NCI-H1436 treated with DMSO at 0.1 percent for 48 hours (cell line): ENCODE measurements at places on chromosomes 4 and X.

DNA sequence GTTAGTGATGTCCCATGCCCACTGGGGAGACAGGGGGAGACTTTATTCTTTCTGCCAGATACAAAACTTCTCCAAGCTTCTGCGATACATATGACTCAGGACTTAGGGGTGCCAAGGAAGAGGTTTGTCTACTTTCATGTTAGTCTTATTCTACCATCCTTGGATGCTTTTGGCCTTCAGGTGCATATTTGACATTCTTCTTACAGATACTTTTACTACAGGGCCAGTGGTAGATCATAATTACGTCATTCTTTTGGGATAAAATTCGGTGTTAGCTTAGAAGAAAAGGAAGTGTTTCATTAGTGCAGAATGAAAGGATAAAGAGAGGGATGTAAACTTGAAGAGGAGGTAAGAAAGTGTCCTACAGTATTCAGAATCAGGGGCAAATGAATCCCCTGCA lies 245.2 kb downstream of the THOC2 start:
- no peak for DNase-seq

GRCh38 chrX:134737061-134737460 lies 78.8 kb upstream of the PLAC1 start:
- no peak for DNase-seq

DNA sequence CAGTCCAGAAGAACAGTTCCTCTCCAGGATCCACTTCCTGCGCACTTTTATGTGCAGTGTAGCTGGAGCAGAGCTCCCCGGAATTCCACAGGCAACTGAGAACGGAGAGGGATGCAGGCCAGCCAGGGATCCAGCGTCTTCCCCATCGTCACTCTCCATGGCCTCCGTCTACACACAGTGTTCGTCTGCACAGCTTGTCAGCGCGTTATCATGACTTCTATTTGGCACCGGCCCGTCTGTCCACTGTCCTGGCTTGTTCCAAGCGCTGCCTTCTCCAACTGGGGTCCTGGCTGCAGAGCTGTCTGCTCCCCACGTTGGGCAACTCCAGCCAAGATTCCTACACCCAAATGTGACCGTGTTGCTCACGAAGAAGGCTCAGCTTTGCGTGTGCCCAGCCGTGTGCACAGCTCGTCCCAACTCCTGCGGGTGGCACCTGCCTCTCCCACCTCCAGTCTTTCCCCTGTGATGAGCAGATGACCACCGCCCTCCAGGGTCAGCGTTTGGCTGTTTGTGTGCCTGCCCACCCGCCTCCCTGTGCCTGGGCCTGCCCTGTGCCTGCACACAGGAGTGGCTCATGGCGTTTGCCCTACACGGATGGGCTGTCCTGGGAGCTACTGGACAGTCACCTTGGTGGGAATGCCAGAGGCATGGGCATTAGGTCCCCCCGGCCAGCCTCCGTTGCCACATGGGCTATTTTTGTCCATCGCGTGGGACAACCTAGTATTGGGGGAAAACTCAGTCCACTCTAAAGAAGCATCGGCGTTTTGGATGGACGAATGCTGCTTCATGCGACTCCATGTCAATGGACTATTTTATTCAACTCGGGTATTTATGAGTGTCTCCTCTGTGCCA lies 2.2 kb upstream of the CTBP1 start:
- DNase-seq, result no peak

DNA sequence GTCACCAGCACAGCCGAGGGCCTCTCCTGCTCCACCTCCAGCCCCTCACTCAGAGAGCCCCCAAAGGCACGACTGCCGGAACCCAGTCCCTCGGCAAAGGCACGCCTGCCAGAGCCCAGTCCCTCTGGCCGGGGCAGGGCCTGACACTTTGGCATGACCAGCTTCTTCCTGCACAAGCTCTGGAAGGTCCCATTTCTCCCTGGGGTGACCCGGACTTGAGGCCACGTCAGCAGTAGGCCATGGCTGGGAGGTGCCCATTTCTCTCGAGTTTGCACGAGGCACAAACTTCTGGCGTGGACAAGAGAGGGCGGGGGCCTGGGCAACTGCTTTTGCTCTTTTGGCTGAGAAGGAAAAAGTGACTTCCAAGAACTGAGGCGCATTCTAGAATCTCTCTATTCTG lies 62.2 kb upstream of the GPR78 start:
- DNase-seq, result no peak

GRCh38 chr4:41477181-41477905 lies 60.6 kb upstream of the LIMCH1 start:
- no peak for DNase-seq

DNA sequence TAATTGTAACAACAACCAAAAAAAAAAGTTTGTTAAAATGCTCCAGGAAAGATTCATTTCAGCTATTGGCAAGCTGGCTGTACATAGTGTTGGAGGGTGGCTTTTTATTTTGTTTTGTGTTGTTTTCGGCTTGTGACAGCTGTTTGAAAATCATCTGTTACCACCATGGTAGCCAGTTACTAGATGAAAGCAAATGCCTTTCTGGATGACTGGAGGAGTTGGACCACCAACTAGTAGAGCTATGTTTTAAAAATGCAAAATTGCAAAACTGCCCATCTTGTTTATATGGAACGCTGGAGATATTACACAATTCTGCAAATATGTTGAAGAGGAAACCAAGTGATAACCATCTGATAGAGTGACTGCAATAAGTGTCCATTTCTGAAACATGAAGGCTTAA lies 53.2 kb upstream of the TNIP3 start:
- DNase-seq, result no peak

DNA sequence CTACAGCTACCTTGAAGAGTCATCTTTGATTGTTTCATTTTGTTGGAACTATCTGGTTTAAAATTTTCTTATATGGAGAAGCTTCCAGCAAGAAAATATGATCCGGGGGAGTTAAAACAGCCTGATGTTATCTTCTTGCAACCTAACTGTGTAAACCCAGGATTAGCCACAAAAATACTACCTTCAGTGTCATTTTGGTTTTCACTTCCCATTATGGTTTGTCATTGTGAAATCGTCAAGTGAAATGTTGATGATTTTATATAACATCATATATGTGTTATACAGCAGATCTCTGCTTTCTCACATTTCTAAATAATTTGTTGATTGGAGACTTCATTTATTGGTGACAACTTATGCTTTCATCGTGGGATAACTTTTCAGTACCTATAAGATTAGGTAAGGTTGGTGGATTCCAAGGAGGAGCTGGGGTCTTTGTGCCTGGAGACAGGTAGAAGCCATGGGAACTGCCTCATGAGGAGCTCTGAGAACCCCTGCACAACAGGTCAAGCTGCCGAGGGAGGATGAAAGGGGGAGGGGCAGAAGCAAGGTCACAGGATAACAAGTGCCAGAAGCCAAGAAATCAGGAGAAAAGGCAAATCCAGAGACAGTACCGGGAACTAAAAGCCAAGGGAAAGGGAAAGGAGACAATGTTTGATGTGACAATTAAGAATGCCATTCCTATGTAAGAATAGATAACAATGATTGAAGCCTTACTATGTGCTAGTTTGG lies 7.2 kb downstream of the ARHGAP24 start:
- DNase-seq, result no peak
